ENCODE measurements at places on chromosomes 2 and 18. TPM values are rescaled to one million over a fixed set of nuclear protein-coding genes. Genes with fewer than 3 reads are reported as not detected.
A peak's percentile ranks its signal among the peaks of the same experiment; 100 is the strongest.

- H3K27ac ChIP-seq: no peak overlapping the region
- H3K36me3 ChIP-seq: no peaks in the 10 kb centered on the region
- H3K4me3 ChIP-seq: no peak overlapping the region
- no peaks in the 10 kb centered on the region for H3K4me1 ChIP-seq
Observed at GRCh38 chr18:3808985-3809780, 359.2 kb downstream of the TGIF1 start.

DNA sequence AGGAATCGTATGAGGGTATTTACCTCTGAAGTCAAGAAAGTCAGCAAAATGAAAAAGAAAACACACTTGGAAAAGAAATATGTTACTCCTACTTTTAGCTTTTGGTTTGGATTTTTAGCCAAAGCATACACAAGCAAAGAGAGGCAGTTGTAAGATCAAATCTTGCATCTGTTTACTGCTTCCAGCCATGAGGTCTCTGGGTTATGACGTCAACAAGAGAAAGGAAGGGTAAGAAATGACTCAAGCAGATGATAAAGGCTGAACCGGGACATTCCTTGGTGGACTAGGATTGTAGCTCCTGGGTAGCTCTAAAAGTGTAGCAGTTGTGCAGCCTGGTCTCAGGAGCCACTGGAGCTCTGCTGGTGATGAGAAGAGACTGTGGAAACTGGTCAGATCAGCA is 16.8 kb downstream of the CTNNA2 start:
- H3K27ac ChIP-seq: no peak overlapping the region
- H3K4me1 ChIP-seq: no peaks in the 10 kb centered on the region
- no peak overlapping the region for H3K4me3 ChIP-seq
- no peaks in the 10 kb centered on the region for H3K27me3 ChIP-seq
- DNase-seq: no peak
- H3K36me3 ChIP-seq: no peaks in the 10 kb centered on the region

DES gene
- not detected for total RNA-seq

DNA sequence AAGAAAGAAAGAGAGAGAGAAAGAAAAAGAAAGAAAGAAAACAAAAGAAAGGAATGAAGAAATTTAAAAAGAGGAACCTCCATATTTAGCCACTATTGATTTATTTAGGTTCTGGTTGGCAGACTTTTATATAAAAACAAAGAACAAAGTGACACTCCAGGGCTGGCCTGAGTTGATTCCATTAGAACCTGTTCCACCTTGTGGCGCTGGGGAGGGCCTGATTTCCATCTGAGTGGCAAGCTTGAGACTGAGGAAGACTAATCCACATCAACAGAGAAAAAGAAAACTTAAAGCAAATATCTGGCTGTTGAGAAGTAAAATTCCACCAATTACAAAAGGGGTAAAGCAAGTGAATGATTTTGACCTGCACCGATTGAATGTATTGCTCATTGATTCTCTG is 345.3 kb downstream of the EN1 start:
- no peak overlapping the region for H3K27ac ChIP-seq
- no peaks in the 10 kb centered on the region for H3K36me3 ChIP-seq
- no peaks in the 10 kb centered on the region for H3K4me1 ChIP-seq
- H3K27me3 ChIP-seq: no peaks in the 10 kb centered on the region

GRCh38 chr2:162477011-162477410 is 133.1 kb downstream of the GCA start:
- no peaks in the 10 kb centered on the region for H3K27me3 ChIP-seq
- no peak overlapping the region for H3K27ac ChIP-seq
- H3K4me3 ChIP-seq: no peak overlapping the region
- H3K4me1 ChIP-seq: no peaks in the 10 kb centered on the region

GRCh38 chr2:67798541-67799160 is 264.2 kb downstream of the C1D start:
- H3K4me1 ChIP-seq: no peaks in the 10 kb centered on the region
- no peaks in the 10 kb centered on the region for H3K27me3 ChIP-seq
- H3K27ac ChIP-seq: no peak overlapping the region
- no peak for DNase-seq

NTSR2 gene
- total RNA-seq: not detected

- H3K36me3 ChIP-seq: no peaks in the 10 kb centered on the region
- no peaks in the 10 kb centered on the region for H3K4me1 ChIP-seq
- peaks cover 14% of the 10 kb centered on the region for H3K27me3 ChIP-seq
- no peak for DNase-seq
- H3K4me3 ChIP-seq: no peak overlapping the region
Observed at GRCh38 chr2:144504218-144504641, 15.7 kb downstream of the ZEB2 start.

C2orf49 gene
- 19.5 TPM for total RNA-seq

GRCh38 chr2:32783933-32784332 is 156.1 kb downstream of the TTC27 start:
- DNase-seq: no peak
- H3K27ac ChIP-seq: no peak overlapping the region
- H3K4me3 ChIP-seq: no peak overlapping the region
- H3K36me3 ChIP-seq: peaks cover 45% of the 10 kb centered on the region

ZNF892 gene
- total RNA-seq: 2.0 TPM

DNA sequence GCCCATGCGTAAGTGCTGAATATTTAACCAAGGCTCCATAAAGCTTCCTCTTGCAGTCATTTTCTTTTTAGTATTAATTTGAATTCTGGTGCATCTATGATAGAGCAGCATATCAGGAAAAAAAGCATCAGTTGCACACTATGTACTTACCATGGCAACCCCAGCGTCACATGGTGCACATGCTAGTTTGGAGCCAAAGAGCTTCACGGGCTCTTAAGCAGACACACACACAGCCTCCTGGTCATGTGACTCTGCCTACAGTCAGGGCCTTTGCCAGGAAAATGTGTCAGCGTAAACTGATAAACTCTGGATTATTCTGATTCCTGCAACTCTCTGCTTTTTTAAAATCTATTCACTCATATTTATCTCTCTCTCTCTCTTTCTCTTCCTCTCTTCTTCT is 30.2 kb downstream of the NYAP2 start:
- no peak overlapping the region for H3K4me3 ChIP-seq
- H3K27me3 ChIP-seq: no peaks in the 10 kb centered on the region
- no peaks in the 10 kb centered on the region for H3K4me1 ChIP-seq

DNA sequence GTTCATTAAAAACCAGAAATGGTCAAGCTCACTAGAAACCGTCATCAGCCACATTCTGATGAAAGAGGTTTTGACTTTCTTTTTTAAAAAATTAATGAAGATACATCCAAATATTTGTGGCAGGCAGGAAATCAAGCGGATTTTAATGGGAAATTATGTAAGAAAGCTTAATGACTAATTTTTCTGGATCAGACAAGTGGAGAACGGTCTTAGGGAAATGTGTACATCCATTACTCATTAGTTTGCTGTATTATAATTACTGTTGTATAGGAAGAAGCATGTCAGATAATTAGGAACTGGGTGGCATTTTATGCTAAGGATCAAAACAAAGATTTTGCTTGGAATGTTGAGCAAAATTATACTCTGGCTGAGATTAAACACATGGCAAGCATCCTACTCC is 39.4 kb downstream of the AGAP1 start:
- no peak overlapping the region for H3K4me3 ChIP-seq
- no peak for DNase-seq
- no peaks in the 10 kb centered on the region for H3K27me3 ChIP-seq
- no peaks in the 10 kb centered on the region for H3K4me1 ChIP-seq

- DNase-seq: no peak
- H3K4me1 ChIP-seq: no peaks in the 10 kb centered on the region
- peaks cover 7% of the 10 kb centered on the region for H3K27me3 ChIP-seq
- no peaks in the 10 kb centered on the region for H3K36me3 ChIP-seq
Observed at GRCh38 chr2:238974501-238975166, 126.7 kb downstream of the TWIST2 start.

FBXO15 gene
- total RNA-seq: not detected

SP5 gene
- not detected for total RNA-seq

GRCh38 chr2:19346983-19347618 is 11.3 kb downstream of the OSR1 start:
- H3K27me3 ChIP-seq: peaks cover 20% of the 10 kb centered on the region
- DNase-seq: no peak
- peak overlapping the region; percentile 70 for H3K4me3 ChIP-seq
- peaks cover 31% of the 10 kb centered on the region for H3K4me1 ChIP-seq
- H3K36me3 ChIP-seq: no peaks in the 10 kb centered on the region

DNA sequence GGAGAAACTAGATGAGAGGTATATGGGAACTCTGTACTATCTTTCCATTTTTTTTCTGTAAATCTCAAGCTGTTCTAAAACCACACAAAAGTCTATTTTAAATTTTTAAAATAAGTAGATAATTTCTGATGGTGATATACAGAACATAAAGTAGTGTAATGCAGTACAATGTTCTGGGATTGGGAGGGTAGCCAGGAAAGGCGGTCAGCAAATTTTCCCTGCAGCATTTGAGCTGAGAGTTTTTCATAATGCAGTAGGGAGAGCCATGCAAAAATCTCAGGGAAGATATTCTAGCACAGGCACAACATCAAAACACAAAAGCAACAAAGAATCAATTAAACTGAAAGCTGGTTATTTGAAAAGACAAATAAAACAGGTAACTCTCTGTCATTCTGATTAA is 141.5 kb downstream of the NCKAP5 start:
- H3K27ac ChIP-seq: no peak overlapping the region
- H3K4me3 ChIP-seq: no peak overlapping the region
- no peaks in the 10 kb centered on the region for H3K36me3 ChIP-seq
- no peaks in the 10 kb centered on the region for H3K27me3 ChIP-seq

LRATD1 gene
- total RNA-seq: not detected

DNA sequence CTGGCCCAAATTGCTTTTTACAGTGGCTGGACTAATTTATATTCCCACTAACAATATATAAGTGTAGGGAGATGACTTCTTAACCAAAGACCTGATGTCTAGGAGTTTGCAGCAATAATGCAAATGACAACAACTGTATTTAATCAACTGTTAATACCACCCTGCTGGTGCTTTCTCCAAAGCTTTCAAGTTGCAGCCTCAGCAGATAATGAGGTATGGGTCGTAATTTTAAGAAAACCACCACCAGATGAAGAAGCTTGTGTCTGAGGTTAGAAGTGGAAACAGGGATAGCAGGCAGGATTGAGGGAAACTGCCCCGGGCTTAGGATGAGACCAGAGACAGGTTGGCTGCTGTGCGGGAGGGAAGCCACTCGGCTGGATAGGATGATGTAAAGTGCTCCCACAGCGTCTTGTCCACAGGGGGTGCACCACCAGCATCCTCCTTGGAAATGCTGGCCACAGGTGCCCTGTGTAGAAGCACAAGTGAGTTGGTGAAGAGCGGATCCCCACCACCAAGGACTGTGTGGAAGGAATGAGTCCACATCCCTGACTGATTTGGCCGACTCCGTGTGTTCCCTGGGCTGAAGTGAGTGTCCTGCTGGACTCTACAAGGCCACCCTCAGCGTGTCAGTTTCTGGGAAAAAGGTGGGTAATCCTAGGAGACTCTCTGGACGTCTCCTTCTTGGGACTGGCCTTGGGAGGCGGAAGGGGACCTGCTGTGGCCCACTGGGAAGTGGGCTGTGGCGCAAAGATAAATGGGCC is 76.1 kb upstream of the SMAD2 start:
- H3K4me1 ChIP-seq: peaks cover 5% of the 10 kb centered on the region
- no peak overlapping the region for H3K4me3 ChIP-seq
- H3K27me3 ChIP-seq: peaks cover 2% of the 10 kb centered on the region
- no peak overlapping the region for H3K27ac ChIP-seq

SERPINB4 gene
- not detected for total RNA-seq

DNA sequence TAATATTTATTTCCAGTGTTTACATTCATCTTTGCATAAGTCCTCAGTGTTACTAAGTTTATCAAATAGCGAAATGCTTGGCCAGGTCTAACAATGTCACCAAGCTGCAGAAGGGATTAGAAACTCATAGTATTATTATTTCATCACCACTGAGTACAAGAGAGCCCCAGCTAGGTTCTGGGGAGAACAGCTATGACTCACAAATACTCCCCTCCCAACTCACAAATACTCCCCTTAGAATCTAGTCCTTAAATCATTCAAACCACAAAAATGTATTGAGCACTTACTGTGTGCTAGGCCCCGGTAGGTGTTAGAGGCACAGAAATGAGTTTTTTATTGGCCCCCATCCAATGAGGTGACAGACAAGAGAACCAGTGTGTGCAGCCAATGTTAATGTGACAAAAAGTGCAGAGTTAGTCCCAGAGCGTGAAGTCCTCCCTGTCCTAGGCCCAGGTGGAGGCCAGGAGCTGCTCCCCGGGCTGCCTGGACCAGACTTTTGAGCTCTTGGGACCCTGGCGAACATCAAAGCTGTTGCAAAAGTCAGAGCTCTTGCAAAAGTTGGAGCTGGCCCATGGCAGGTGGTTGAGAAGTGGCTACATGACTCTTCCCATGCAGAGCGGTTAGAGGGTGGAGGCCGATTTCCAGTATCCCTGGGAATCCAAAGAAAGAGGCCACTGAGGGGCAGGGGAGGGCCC is 9.8 kb downstream of the STEAP3 start:
- no peaks in the 10 kb centered on the region for H3K4me1 ChIP-seq
- no peak for DNase-seq
- no peaks in the 10 kb centered on the region for H3K36me3 ChIP-seq
- H3K4me3 ChIP-seq: no peak overlapping the region
- H3K27ac ChIP-seq: no peak overlapping the region

DNA sequence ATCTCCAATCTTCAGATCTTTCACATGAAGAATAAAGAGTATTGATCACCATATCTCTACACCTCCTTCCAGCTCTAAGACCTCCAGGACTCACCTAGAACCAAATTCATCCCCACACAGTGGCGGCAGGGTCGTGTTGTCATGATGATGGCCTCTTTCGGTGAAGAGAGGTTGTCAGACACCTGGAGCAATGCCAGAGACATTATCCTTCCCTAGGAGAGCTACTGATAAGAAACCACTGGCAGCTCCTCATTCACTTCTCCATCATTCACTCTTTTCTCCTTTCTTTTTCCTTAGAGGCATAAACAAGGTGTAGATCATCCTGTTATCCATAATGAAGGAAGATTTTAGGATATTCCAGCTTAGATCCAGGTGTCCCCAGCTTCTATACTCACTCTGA is 197.9 kb upstream of the TNP1 start:
- no peaks in the 10 kb centered on the region for H3K36me3 ChIP-seq
- H3K27me3 ChIP-seq: no peaks in the 10 kb centered on the region
- H3K4me1 ChIP-seq: no peaks in the 10 kb centered on the region
- no peak overlapping the region for H3K27ac ChIP-seq
- H3K4me3 ChIP-seq: no peak overlapping the region

DNA sequence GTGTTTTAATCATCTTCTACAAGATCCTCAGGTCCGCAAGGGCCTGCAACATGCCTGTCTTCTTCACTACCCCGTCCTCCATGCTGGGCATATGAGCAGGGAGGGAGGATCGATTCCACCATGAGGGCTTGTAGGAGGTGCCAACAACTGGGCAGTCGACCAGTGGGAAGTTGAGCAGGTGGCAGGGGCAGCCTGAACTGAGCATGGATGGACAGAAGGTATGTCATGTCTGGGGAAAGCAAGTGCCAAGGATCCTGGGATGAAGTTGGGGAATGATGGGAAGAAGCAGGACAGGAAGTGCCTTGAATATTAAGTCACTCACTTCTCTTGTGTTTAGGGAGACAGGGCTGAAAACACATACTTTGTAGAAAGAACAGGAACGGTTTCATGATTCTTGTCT is 44.7 kb downstream of the CTIF start:
- no peaks in the 10 kb centered on the region for H3K27me3 ChIP-seq
- H3K4me3 ChIP-seq: no peak overlapping the region
- DNase-seq: no peak
- no peak overlapping the region for H3K27ac ChIP-seq
- H3K36me3 ChIP-seq: no peaks in the 10 kb centered on the region
- H3K4me1 ChIP-seq: no peaks in the 10 kb centered on the region

MLPH gene
- 0.47 TPM for total RNA-seq

Measured in CD4-positive, CD25-positive, alpha-beta regulatory T cell (primary cell).